Endothelial cell of umbilical vein (primary cell): ENCODE measurements at places on chromosomes 2 and 18. TPM values are rescaled to one million over a fixed set of nuclear protein-coding genes. Genes with fewer than 3 reads are reported as not detected.

STPG4 gene
- 0.21 and 0.53 TPM in 2 replicates for total RNA-seq

RGPD4 gene
- 0.09 TPM in 1 of 2 replicates, not detected in the other for total RNA-seq

GRB14 gene
- total RNA-seq = 2.7 and 10.3 TPM in 2 replicates

SLC9A4 gene
- total RNA-seq = 0.07 TPM in 1 of 2 replicates, not detected in the other

TRIM43 gene
- total RNA-seq = not detected in 2 replicates

HTR2B gene
- 0.55 and 0.93 TPM in 2 replicates for total RNA-seq

SH3BP4 gene
- total RNA-seq = 100.0 and 105 TPM in 2 replicates

CAPN14 gene
- 0.15 and 0.23 TPM in 2 replicates for total RNA-seq

LIMS3 gene
- total RNA-seq = 9.4 and 17.8 TPM in 2 replicates

UGT1A10 gene
- not detected in 2 replicates for total RNA-seq

DNA sequence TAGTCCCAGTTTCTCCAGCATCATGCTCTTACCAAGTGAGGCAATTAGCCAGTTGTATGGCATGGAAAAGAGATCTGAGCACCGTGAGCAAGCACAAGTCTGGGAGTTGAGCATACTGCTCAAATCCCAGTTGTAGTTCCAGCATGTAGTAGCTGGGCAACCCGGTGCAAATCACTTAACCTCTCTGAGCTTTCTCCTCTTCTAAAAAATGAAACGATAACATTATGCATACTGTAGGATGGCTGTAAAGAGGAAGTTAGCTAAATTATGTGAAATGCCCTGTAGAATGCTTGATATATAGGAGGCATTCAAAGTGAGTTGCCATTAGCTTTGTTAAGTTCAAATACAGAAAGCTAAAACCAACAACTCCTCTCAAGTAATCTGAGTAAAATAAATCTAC is 164.0 kb upstream of the ZEB2 start:
- DNase-seq = no peak

DNA sequence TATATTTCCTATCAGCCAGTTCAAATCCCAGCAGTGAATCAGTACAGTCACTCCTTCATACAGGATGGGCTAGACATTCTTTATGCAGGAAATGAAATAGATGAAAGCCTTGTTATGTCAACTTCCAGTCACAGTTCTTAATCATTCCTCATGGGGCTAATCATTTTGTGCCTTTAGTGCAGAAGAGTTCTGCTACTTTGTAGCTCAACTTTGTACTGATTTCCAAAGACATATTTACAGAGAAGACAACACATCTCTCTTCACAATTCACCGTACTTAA is 593.9 kb upstream of the NETO1 start:
- no peak for DNase-seq

GRCh38 chr18:79544386-79544963 is 135.1 kb upstream of the CTDP1 start:
- DNase-seq = no peak

- no peak for DNase-seq
These were observed 600.3 kb upstream of the GCFC2 start for GRCh38 chr2:76310894-76311633.

DNA sequence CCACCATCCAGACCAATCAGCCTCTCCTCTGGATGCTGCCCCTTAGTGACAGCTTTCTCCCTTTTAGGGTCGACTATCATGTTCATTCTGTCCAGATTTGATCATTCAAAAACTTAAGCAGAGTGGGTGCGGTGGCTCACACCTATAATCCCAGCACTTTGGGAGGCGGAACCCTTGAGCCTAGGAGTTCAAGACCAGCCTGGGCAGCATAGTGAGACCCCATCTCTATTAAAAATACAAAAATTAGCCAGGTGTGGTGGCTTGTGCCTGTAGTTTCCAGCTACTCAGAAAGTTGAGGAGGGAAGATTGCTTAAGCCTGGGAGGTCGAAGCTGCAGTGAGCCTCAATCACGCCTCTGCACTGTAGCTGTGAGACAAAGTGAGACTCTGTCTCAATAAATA is 68.3 kb upstream of the ZCCHC2 start:
- no peak for DNase-seq

DNA sequence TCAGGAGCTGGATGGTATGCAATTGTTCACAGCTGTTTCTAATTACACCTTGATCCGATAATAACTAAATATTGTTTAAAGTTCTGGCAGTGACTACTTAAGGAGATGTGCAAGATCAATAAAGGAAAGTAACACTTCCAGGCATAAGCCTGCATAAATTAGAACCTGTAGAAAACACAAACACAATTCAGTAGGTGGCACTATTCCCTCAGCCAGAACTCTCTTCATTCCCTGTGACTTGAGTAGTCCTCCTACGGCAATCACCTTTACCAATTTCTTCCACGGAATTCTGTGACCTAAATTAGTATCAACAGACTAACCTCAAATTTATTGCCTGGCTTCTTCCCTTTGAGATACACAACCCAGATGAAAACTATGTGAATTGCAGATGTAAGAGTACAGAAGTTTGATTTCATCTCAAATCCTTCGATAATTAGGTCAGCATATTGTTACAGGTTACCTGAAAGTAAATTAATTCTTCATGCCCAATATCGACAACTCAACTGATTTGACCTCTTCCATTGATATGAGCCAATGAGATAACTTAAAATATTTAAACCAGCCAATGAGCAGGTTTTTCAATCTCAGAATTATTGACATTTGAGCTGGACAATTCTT is 137.8 kb downstream of the PID1 start:
- DNase-seq = no peak

- DNase-seq = no peak
These were observed 95.2 kb upstream of the BARD1 start for GRCh38 chr2:214904634-214905033.
